ENCODE measurements at places on chromosomes 3 and 15. TPM values are rescaled to one million over a fixed set of nuclear protein-coding genes. Genes with fewer than 3 reads are reported as not detected.

TOP2B gene
- total RNA-seq, result 198 TPM

CLRN1 gene
- not detected for total RNA-seq

CHRM5 gene
- not detected for total RNA-seq

MME gene
- 50.3 TPM for total RNA-seq

DNA sequence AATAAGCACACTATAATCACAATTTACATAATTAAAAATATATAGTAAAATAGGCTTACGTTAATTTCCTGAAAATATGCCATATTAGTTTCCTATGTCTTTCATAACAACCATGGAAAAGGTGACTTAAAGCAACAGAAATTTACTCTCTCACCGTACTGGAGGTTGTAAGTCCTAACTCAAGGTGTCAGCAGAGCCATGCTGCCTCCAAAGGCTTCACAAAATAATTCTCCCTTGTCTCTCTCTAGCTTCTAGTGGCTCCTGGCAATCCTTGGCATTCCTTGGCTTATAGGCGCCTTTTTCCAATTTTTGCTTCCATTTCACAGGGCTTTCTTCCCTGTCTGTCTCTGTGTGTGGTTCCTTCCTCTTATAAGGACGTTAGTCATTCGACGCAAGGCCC lies 7.6 kb downstream of the SI start:
- no peak for DNase-seq

DNA sequence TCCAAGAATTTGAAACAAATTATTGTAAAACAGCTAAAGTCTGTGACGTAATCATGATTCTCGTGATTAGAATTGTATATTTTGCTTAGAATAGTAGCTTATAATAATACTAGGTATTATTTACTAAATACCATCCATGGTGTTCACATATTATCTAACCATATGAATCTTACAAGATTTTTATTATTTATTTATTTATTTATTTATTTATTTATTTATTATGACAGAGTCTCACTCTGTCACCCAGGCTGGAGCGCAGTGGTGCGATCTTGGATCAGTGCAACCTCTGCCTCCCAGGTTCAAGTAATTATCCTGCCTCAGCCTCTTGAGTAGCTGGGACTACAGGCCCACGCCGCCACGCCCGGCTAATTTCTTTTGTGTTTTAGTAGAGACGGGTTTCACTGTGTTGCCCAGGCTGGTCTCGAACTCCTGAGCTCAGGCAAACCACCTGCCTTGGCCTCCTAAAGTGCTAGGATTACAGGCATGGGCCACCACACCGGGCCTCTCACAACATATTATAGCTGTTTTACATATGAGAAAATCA lies 173.5 kb downstream of the EPHA3 start:
- DNase-seq, result no peak

DNA sequence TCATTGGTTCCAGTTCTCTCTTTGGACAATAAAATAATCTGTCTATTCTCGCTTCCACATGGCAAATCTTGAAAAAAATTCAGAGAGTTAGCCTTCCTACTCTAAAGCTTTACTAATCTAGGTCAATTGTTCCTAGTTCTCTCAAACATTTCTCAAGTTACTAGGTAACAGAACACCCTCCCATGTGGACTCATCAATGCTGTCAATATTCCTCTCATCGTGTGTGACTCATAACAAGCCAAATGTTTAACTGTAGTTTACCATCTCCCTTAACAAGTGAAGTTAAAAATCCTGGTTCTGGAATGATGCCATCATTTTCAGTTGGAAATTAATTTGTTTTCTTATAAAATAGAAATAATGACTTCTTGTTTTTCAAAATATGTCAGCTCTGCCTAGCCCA lies 438.6 kb downstream of the ROBO1 start:
- no peak for DNase-seq

- no peak for DNase-seq
Measured at GRCh38 chr15:42053010-42053409, 32.2 kb upstream of the PLA2G4E start.

DNA sequence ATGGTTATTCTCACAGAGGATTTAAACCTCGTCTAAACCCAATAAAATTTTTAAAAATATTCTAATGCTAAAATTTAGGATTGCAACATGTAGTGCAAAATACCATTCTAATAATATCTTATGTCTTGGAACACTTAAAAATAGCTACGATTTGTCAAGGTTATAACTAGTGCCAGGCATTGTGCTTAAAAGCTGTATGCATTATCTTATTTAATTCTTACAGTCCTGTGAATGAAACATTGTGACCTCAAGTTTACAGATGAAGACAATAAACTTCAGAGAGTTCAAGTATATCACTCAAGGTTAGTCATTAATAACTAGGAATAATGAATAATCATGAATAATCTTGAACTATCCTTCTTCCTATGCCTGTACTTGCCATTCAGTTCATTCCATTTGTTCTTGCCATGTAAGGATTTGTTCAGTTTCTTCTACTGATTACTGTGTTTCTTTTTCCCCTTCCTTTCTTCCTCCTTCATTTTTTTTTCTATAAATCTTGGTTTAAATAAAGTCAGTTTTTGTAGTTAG lies 897.6 kb upstream of the NR2F2 start:
- no peak for DNase-seq

GRCh38 chr3:98770261-98771039 lies 7.3 kb downstream of the ST3GAL6 start:
- no peak for DNase-seq

DNA sequence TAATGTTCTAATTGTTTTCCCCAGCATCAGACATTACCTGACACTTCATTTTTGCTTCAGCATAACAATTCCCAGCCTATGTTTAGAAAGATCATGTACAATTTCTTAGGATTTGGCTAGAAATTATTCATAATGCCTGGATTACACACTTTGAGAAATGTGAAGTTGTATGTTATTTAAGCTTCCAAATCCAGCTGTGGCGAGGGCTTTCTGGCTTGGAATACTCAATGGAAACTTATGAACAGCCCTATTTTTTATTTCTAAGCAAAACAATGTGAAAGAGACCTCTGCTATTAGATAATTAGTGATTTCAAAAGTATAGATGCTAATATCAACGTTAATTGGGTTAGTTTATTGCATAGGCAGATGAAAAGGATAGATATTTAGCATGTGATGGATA lies 341.6 kb downstream of the ZNF385D start:
- no peak for DNase-seq

GRCh38 chr3:98504539-98504938 lies 7.1 kb downstream of the OR5K2 start:
- DNase-seq, result no peak

Measured in type B pancreatic cell (in vitro differentiated cells).